ENCODE measurements at places on chromosomes 5 and 9.

GRCh38 chr9:129677456-129677855 lies 12.0 kb downstream of the PRRX2 start:
- no peak for DNase-seq
- H3K36me3 ChIP-seq, result no peaks in the 10 kb centered on the region
- H3K27ac ChIP-seq, result no peak overlapping the region
- H3K4me3 ChIP-seq, result no peak overlapping the region

GRCh38 chr5:178152491-178153444 lies 917 bp downstream of the NHP2 start:
- H3K4me1 ChIP-seq, result peaks cover 21% of the 10 kb centered on the region
- H3K27me3 ChIP-seq, result no peaks in the 10 kb centered on the region
- DNase-seq, result no peak
- peaks cover 16% of the 10 kb centered on the region for H3K36me3 ChIP-seq

GRCh38 chr5:62111428-62111827 lies 194.6 kb upstream of the KIF2A start:
- no peak overlapping the region for H3K4me3 ChIP-seq
- DNase-seq, result no peak
- no peaks in the 10 kb centered on the region for H3K4me1 ChIP-seq
- no peaks in the 10 kb centered on the region for H3K36me3 ChIP-seq

DNA sequence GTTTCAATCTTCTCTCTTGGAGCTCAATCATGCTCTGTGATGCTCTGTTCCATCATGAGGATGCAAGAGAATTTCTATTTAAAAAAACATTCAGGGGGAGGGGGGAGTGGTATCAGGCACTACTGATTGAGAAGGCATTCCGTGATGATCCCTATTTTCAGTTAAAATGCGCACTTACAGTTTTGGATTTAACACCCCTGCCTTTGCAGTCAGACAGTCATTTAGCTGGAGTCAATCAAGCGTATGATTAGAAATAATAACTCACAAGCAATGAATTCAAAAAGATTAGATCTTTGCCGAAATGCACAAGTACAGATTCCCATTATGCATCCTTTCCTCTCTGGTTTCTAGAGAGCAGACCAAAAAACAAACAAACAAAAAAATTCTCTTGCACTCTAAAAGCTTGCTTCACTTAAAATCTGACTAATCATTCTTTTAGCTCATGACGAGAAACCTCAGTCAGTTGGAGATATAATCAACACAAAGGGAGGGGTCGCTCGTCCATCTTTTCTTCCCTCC lies 55.4 kb downstream of the EFNA5 start:
- DNase-seq, result no peak
- no peaks in the 10 kb centered on the region for H3K4me1 ChIP-seq
- peaks cover 16% of the 10 kb centered on the region for H3K27me3 ChIP-seq

DNA sequence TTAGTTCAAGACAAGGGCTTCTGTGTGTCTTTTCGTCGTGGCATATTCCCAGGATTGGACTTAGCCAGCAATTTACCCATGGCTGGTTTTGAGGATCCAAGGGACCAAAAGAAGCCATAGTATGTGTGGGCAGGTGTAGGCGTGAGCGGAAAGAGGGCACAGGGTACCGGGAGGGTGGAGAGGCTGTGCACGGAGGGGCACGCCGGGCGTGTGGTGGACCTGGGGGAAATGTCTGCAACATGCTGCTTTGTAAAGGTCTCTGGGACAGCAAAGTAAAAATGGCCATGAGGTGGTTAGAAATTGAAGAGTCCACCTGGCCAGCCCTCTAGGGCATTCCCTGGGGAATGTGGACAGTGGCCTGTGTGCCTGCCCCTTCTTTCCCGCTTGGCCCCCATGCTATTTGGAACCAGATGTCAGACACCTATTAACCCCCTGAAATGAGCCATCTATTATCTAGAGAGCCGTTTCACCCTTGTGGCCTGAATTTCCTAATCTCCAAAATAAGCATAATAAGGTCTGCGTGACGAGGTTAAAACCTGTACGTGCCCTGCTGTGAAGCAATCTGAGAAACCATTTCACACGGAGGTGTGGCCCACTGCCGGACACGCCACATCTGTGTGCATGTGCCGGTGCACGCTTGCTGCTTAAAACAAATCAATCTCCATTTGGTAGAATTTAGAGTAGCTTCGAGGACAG lies 5.1 kb downstream of the FLT4 start:
- H3K27ac ChIP-seq, result no peak overlapping the region
- H3K27me3 ChIP-seq, result peaks cover 10% of the 10 kb centered on the region
- H3K36me3 ChIP-seq, result peaks cover 3% of the 10 kb centered on the region
- DNase-seq, result no peak
- peaks cover 8% of the 10 kb centered on the region for H3K4me1 ChIP-seq
- no peak overlapping the region for H3K4me3 ChIP-seq

GRCh38 chr5:126610616-126611015 lies 9.9 kb downstream of the PHAX start:
- peak overlapping the region; percentile 81 for H3K27ac ChIP-seq
- peaks cover 28% of the 10 kb centered on the region for H3K4me1 ChIP-seq
- no peak for DNase-seq
- no peak overlapping the region for H3K4me3 ChIP-seq
- H3K27me3 ChIP-seq, result no peaks in the 10 kb centered on the region

DNA sequence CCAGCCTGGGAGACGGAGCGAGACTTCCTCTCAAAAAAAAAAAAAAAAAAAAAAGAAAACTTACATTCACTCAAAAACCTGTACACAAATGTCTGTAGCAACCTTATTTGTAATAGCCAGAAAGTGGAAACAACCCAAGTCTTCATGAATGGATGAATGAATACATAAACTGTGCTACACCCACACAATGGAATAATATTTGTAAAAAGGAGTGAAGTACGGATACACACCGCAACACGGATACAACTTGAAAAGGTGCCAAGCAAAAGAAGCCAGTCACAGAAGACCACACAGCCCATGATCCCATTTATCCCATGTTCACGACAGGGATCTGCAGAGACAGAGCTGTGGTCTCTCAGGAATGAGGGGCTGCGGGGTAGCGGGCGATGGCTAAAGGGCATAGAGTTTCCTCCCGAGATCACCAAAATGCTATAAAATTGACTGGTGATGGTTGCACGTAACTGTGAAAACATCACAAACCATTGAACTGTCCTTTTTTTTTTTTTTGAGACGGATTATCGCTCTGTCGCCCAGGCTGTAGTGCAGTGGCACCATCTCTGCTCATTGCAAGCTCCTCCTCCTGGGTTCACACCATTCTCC lies 76.2 kb upstream of the COL5A1 start:
- DNase-seq, result no peak
- H3K27ac ChIP-seq, result no peak overlapping the region

DNA sequence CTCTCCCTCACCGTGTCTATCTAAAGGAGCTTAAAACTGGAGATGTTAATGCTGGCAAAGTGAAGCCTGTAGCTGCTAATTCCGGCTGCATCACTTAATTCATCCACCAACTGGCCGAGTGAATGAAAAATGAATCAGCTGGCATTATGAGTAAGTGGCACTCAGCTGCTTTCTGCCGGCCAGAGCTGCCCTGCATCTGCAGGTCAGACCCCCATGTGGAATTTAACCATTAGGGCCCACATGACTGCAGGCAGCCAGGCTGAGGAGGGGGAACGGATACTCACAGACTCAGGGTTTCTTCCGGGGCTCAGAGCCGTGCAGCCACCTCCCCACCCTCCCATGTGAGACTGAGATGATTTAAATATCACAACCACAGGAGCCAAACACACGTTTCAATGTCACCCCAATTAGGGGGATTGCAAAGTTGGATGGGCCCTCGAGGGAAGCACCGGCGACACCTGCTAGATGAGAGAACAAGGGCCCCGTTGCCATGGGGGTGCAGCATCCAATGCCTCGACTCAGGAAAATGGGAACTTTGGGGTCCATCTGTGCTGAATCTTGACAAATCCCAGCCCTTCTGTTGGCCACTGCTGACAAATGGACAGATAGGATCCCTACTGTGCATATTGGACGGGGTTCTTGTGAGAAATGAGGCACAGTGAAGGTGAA lies 115.6 kb upstream of the ALDH1B1 start:
- no peaks in the 10 kb centered on the region for H3K36me3 ChIP-seq
- no peak overlapping the region for H3K4me3 ChIP-seq
- no peak overlapping the region for H3K27ac ChIP-seq
- peaks cover 18% of the 10 kb centered on the region for H3K4me1 ChIP-seq
- peaks cover 4% of the 10 kb centered on the region for H3K27me3 ChIP-seq
- no peak for DNase-seq

DNA sequence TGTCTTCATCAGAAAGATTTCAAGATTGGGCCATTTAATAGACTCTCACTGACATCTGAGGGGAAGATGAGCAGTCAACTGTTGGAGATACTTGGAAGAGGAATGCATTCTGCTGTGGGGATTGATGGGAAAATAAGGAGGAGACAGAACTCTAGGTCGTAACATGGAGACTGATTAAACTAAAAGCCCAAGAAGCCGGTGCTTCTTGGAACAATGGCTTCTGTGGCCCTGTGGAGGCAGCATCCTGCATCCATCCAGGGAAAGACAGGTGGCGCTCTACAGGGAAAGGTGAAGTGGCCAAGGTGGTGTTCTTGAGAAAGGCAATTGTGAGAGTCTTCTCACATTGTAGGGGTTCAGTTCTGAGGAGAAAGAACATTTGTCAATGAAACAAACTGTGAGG lies 31.3 kb downstream of the ZFAND5 start:
- no peak for DNase-seq
- no peaks in the 10 kb centered on the region for H3K4me1 ChIP-seq
- peaks cover 12% of the 10 kb centered on the region for H3K36me3 ChIP-seq
- H3K27ac ChIP-seq, result no peak overlapping the region
- no peak overlapping the region for H3K4me3 ChIP-seq
- no peaks in the 10 kb centered on the region for H3K27me3 ChIP-seq
